Kidney epithelial cell (primary cell): ENCODE measurements at places on chromosomes 1 and 21.

DNA sequence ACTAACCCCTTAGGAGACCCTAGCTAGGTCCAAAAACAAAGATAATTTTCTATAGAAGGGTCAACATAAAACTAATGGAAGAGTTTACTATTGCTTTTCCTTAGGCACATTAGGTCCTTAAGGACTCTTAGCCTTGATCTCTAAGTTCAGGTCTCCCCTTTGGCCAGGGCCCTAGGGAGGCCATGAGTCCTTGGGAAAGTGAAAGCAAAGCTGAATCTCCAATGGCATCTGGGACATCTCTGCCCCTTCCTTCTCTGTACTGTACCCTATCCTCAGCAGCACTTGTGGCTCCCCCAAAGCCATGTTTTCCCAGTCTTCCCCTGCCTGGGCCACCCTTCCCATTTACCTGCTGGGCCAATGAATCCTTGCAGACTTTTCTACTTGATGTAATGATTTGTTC is 14.3 kb downstream of the IER5 start:
- DNase-seq: no peak

- no peak for DNase-seq
These were observed 143.2 kb downstream of the NOS1AP start for GRCh38 chr1:162212713-162213112.

- DNase-seq: no peak
These were observed 298.4 kb upstream of the DUSP10 start for GRCh38 chr1:222040121-222040805.

GRCh38 chr1:69263921-69264391 is 303.8 kb upstream of the LRRC7 start:
- DNase-seq: peak; percentile 5
